ENCODE measurements at places on chromosomes 1 and 21.

DNA sequence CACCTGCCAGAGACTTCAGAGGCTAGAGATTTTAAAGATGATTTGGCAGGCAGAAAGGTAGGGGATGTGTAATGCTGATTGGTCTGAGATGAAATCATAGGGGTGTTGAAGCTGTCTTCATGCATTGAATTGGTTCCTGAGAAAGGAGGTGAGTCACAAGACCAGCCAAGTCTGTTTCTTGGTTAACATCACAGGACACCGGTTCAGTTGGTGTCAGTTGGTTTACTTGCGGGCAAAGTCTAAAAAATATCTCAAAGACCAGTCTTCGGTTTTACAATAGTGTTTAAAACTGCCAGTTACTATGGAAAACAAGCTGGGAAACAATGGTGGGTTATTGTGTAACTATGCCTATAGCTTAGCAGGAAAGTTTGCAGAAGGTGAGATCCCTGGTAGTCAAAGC is 305.9 kb downstream of the BARHL2 start:
- no peak for DNase-seq

GRCh38 chr1:111145542-111145941 is 5.5 kb downstream of the CEPT1 start:
- no peak for DNase-seq

GRCh38 chr1:202217951-202218350 is 24.4 kb downstream of the LGR6 start:
- no peak for DNase-seq

DNA sequence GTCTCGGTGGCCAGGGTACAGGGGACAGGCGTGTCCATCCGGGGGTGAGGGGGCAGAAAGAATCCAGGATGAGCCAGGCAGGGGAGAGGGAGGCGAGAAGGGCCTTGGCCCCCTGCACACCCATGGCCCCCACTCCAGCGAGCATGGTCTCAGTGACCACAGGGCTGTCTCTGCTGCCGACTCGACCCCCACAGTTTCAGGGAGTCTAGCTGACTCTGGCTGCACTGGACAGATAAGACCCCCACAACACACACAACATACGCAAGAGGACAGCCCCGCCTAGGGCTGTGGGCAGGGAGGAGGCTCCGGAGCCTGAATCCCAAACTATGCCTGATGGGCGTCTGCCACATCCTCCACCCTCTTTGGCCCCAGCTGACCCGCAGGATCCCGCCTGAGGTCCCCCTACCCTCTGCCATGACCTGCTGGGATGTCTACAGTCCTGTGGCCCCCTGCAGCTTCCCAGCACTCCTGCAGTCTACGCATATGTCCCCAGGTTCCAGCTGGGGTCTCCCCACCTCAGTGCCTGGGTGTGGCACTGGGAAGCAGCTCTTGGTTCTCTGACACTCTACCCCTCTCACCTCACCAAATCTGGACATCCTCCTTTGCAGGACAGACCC is 22.0 kb downstream of the WNT9A start:
- no peak for DNase-seq

- no peak for DNase-seq
Measured at GRCh38 chr21:35748678-35749314, 311.5 kb downstream of the SETD4 start.

Measured in WTC11 (cell line).